Umbilical cord (tissue), 2 donors: ENCODE measurements at places on chromosomes 5 and 9. TPM values are rescaled to one million over a fixed set of nuclear protein-coding genes. Genes with fewer than 3 reads are reported as not detected.

Gene CCL27
- total RNA-seq, result not detected

Gene BTNL3
- not detected for total RNA-seq

Gene TNC
- 437 TPM for total RNA-seq

Gene TPRN
- 2.2 TPM for total RNA-seq

Gene MLANA
- total RNA-seq, result 1.2 TPM

Gene GLE1
- total RNA-seq, result 8.7 TPM

Gene NR5A1
- total RNA-seq, result not detected

Gene CCDC183
- not detected for total RNA-seq

Gene SEMA4D
- 28.2 TPM for total RNA-seq

Gene SPINK13
- total RNA-seq, result not detected

Gene OR2K2
- total RNA-seq, result 2.2 TPM

Gene SHOC1
- total RNA-seq, result 3.6 TPM

Gene STKLD1
- 7.5 TPM for total RNA-seq

Gene C9orf50
- total RNA-seq, result 1.2 TPM

Gene DEPDC1B
- total RNA-seq, result 16.9 TPM

Gene ESM1
- 13.7 TPM for total RNA-seq

Gene PIP5K1B
- 14.9 TPM for total RNA-seq

Gene DELE1
- 63.8 TPM for total RNA-seq

Gene IGIP
- 26.7 TPM for total RNA-seq

Gene HTR1A
- not detected for total RNA-seq

Gene GLIPR2
- total RNA-seq, result 75.1 TPM

Gene CCDC192
- not detected for total RNA-seq

Gene GRPEL2
- 14.9 TPM for total RNA-seq

Gene SH3GL2
- total RNA-seq, result 3.6 TPM

Gene SLIT3
- total RNA-seq, result 82.6 TPM

Gene N4BP3
- total RNA-seq, result 1.7 TPM

Gene SLC25A2
- 1.9 TPM for total RNA-seq

Gene DAB2
- 87.9 TPM for total RNA-seq

Gene PLEKHG4B
- 3.1 TPM for total RNA-seq

Gene PURA
- 24.1 TPM for total RNA-seq

Gene COL27A1
- total RNA-seq, result 12.3 TPM

Gene PGM5
- 194 TPM for total RNA-seq

Gene EGFL7
- total RNA-seq, result 49.4 TPM

Gene RGS7BP
- 1.7 TPM for total RNA-seq

Gene PLPPR1
- total RNA-seq, result 2.9 TPM

Gene MUSK
- 5.3 TPM for total RNA-seq

Gene NME5
- not detected for total RNA-seq

Gene CNTFR
- total RNA-seq, result not detected

Gene SPINK4
- total RNA-seq, result not detected

Gene SARDH
- 7.7 TPM for total RNA-seq

Gene CER1
- 3.9 TPM for total RNA-seq

Gene PCDH12
- 5.1 TPM for total RNA-seq

Gene TMEM252
- 0.96 TPM for total RNA-seq

Gene SYNPO
- 22.6 TPM for total RNA-seq

Gene QRFP
- total RNA-seq, result 0.48 TPM

Gene DMRTA1
- 4.3 TPM for total RNA-seq

Gene SLC6A19
- total RNA-seq, result 0.48 TPM

Gene PRR7
- not detected for total RNA-seq

Gene NR4A3
- 7.7 TPM for total RNA-seq

Gene WDR38
- total RNA-seq, result not detected

Gene FOXD4L4
- total RNA-seq, result 1.9 TPM
